Upper lobe of left lung (tissue), 6 donors: ENCODE measurements at places on chromosomes 1 and 21. TPM values are rescaled to one million over a fixed set of nuclear protein-coding genes. Genes with fewer than 3 reads are reported as not detected.

Gene SAMD11
- 1.8 TPM for total RNA-seq

Gene FMO5
- total RNA-seq: 137 TPM

Gene IL19
- total RNA-seq: not detected

Gene PLEKHA6
- total RNA-seq: 5.2 TPM

Gene SLC35A3
- 29.6 TPM for total RNA-seq

Gene PLXNA2
- total RNA-seq: 101 TPM

Gene ATF3
- total RNA-seq: 23.6 TPM

Gene NBPF4
- not detected for total RNA-seq

Gene HAO2
- not detected for total RNA-seq

Gene C1orf50
- 1.0 TPM for total RNA-seq

Gene RPAP2
- 4.3 TPM for total RNA-seq

Gene U2AF1
- 25.8 TPM for total RNA-seq

Gene F13B
- not detected for total RNA-seq

Gene USP48
- total RNA-seq: 173 TPM

Gene NUP133
- 30.5 TPM for total RNA-seq
